ENCODE measurements at places on chromosomes 11 and 22.
A peak's percentile ranks its signal among the peaks of the same experiment; 100 is the strongest.

- DNase-seq = no peak
Observed at GRCh38 chr11:111693224-111693937, 72.8 kb downstream of the PPP2R1B start.

DNA sequence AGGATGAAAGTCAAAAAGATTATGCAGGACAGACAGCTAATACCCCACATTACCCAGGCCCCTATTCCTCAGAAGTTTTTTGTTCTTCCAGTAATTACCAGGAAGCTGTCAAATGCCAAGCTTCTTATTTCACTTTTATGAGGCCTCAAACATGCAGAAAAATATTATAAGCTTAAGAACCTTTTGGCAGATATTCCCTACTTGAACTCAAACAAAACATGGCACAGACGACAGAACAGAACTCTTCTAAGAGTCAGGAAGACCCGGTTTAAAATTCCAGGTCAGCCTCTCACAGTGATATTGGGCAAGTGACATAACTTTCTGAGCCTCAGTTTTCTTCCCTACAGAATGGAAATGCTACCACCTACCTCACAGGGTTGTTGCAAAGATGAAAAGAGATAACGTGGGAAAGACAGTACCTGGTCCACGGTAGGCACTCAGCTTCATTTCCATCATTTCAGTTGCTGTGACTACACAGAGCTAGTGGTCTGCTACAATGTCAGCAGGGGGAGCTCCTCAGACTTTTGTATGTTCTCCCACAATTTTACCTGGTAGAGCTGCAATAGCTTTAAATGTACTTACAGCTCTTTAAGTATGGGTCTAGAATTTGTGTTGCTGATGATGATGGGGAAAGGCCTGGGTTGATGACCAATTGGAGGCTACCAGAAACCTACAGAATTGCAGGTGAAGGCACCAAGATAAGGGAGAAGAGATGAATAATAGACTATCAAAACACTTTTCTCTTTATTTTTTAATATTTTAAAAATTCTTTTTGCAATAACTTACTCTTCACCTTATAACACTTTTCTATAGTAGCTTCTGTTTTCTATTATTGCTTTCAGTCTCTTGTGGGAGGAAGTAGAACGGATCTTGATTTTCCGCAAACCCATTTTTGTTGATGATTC, 98.3 kb upstream of the CHRM4 start:
- DNase-seq = peak; percentile 7

DNA sequence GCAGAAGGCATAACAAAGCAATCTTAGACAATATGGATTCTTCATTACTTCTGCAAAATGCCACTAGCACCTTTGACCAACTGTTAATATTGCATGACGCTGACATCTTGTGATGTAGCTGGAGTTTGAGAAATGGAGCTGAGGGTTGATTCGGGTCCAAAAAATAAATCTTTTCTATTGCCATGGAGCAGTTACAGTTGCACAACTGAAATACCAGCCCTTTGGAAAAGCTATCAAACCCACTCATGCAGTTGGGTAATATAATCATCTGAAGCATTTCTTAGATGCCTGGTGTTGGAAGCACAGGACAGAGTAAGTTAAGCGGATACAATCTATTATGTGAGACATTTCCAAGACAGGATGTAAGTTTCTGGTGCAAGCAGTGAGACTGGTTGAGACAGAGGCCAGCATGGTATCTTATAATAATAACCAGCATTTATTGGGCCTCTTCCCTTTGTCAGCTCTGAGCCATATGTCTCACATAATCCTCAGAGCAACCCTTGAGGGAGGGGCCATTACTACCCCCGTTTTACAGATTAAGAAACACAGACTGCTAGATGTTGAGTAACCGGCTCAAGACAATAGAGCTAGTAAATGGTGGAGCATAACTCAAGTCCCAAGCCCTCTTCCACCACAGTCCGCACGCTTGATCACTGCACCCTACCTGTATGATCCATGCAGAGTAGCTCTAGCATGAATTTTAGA, 74.9 kb upstream of the CAPRIN1 start:
- DNase-seq = no peak

GRCh38 chr11:92329646-92330045, 105.0 kb downstream of the FAT3 start:
- DNase-seq = no peak

DNA sequence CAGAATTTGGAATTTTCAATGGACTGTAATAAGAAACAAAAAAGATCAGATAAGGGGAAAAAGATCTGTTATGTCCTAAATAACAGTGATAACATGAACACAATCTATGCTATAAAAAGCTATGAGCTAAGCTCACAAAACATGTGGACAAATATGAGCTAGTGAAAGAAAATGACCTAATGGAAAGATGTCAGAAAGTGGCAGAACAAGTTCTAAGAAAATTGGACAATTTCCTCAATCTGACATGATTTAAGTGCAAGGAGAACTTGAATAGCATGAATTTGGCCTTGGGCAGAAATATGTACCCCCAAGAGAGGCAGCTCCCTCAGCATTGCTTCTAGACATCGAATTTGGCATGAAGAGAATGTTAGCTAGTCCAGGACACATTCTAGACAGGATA, 212.0 kb upstream of the PGR start:
- no peak for DNase-seq

GRCh38 chr22:33051960-33052839, 6.0 kb downstream of the SYN3 start:
- no peak for DNase-seq

- DNase-seq = no peak
Observed at GRCh38 chr11:70108250-70108649, 30.1 kb downstream of the ANO1 start.

DNA sequence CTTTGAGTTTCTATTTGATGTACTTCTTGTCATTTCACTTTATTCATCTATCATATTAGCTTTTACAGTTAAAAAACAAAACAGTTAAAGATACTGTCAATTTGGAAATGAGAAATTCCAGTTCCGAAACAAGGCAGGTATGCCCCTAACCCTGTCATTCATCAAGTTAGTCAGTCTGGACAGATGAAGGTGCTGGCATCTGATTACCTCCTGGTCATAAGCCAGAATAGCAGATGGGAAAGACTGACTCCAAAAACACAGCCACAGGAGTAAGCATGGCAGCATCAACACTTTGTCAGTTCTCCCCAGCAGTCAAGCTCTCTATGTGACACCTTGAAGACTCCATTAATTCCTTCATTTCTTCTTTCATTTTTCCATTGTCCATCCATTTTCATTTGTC, 4.3 kb downstream of the LRRC51 start:
- no peak for DNase-seq

DNA sequence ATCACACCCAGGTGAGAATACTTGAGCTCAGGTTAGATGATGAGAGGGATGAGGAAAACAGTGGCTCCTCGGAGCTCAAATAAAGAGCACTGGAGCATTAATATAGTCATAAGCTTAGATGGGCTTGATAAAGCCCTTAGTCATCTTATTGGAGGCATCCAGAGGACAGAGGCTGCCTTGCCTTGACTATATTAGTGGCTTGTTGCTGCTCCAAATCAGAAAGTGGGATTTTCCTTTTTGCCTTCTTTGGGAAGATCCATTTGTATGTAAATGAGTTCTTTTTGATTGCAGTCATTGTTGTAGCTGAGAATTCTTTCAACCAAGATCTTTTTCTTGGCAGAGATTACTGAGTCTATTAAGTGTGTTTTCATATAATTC, 18.9 kb downstream of the ADM start:
- no peak for DNase-seq

- no peak for DNase-seq
Observed at GRCh38 chr11:3190600-3190999, 25.5 kb upstream of the OSBPL5 start.

DNA sequence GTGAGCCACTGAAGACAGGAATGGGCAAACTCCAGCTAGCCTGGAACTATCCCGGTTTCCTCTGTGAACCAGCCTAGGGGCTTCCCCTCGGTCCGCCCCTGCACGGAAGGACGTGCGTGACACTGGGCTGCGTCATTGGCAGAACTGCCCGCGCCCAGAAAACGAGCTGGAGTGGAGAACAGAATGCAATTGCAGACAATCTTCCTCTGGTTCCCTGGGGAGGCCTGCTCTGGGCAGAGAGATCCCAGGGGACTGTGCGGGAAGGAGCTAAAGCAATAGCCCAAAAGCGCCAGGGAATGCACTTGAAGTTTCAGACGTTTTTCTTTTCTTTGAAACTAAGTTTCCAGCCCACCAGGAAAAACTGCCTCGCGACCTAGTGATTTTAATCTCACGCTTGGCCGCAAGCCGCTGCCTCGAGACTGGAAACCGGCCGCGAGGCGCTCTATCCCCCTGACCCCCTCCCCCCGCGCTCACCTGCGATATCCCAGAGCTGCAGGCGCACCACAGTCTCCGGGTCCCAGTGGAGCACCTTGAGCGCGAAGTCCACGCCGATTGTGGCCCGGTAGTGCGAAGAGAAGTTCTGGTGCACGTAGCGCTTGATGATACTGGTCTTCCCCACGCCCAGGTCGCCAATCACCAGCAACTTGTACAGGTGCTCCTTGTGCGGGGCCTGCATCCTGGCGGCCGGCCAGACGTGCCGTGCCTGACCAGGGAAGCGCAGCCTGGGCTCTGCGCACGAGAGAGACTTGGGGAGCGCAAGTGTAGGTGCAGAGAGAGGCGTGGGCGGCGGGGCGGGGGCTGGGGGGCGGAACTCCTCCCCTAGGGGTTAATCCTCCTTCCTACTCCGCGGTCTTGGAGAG, at the start of gene RAB38:
Gene RAB38 (minus strand): TSS at position 735 of the 860 bp plus-strand sequence. CDS start 59 bp downstream, at position 676.
- peak; percentile 64 for DNase-seq

DNA sequence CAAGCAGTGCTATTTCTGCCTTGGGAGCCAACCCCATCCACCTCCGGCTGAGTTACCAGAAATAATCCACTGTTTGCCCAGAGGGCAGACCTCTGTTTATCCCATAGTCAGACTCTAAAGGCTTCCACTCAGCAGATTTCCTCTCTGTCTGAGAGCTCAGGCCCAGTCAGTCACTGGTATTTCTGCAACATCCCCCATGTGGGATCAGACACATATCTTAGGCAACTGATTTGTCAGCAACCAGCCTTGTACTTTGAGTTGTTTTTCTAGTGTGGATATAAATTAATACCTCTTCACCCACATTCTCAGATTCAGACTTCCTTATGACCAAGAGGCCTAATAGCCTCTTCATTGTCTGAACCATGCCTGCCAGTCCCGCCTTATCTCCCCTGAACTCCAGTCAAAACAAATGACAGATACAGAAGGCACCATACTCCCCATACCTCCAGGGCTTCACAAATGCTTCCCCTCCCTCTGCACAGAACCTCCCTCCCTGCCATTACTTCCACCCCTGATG, 193.6 kb downstream of the FAM76B start:
- DNase-seq = no peak

DNA sequence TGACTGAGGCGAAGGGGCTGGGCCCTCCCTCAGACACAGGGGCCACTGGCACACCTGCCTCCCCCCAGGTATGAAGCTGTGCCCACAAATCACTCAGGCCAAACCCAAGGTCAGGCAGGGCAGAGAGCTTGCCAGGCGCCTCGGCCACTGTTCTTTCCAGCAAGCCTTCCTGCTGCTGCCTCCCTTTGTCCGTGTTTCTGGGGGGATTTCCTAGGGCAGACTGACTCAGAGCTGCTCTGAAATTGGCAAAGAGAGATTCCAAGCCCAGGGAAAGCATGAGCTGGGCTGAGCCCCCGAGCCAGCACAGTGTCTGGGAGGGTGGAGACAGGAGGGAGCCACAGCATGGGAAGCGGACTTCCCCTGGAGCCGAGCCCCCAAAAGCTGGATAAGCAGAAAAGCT, 33.2 kb downstream of the PPP2R1B start:
- no peak for DNase-seq

GRCh38 chr22:48459859-48460823, 1367.5 kb downstream of the BRD1 start:
- DNase-seq = no peak

- no peak for DNase-seq
Observed at GRCh38 chr11:17930544-17931125, 82.2 kb downstream of the SERGEF start.

GRCh38 chr11:33262011-33262645, 4.9 kb downstream of the HIPK3 start:
- no peak for DNase-seq

DNA sequence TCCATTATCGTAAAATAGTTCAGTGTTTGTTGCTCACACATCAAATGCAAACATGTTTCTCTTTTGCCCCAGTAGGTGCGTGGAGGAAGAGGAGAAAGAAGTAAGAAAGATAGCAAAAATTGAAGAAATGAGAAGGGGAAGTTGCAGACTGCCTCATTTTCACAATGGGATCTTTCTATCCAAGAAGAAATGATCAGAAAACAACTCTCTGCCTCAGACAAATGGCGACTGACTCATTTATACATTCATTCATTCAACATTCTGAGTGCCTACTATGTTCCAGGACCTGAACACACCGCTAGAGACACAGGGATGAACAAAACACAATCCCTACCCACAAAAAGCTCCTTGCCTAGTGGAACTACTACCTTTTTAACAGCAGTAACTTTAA, 367 bp downstream of the HPS5 start:
- DNase-seq = no peak

DNA sequence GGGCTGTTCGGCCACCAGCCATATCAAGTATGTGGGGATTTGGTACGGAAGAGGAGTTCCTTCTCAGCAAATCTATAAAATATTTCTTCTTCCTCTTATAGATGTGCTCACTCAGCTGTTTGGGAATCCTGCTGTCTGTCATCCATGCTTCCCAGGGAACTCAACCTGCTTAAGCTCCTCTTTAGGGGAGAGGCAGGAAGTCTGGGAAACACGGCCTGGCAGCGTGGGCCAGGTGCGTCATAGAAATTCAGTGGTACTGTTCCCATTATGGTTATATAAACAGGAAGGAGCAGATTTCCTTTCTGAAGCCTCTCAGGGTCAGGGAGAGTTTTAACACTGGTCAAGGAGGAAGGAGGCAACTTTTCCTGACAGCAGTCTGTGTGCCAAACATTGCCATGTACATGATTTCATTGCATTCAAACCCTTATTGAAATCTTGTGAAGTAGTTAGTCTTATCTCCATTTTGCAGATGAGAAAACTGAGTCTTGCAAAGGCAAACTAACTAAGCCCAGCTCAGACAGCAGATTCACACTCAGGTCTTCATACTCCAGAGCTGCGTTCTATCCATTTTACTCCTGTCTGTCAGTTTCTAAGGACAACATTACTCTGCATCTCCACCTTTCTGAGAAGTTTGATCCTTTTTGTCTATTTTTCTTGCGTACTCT, 35.4 kb upstream of the AMOTL1 start:
- DNase-seq = no peak

GRCh38 chr22:24068717-24069297, 57.7 kb downstream of the CABIN1 start:
- DNase-seq = no peak

GRCh38 chr11:114586797-114587196, 8.8 kb downstream of the NXPE4 start:
- no peak for DNase-seq

DNA sequence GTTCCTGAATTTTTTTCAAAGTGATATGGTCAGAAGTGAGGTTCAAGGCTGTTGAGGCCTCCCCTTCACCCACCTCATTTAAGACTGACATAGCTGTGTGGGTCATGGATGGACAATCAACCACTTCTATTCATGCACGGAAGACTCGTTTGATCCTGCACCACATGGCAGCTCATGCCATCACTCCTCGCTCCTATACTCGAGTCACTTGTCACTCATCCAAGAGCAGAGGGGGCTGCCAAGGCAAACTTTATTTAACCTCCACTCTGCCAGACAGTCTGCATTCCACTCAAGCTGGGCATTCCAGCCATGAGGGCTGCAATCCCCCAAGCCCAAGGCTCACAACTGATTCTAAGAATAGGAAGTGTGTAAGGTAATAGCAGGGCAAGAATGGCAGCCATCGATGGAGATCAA, 34.1 kb downstream of the SNX19 start:
- DNase-seq = peak; percentile 10
